ENCODE measurements at places on chromosomes 4 and X.

DNA sequence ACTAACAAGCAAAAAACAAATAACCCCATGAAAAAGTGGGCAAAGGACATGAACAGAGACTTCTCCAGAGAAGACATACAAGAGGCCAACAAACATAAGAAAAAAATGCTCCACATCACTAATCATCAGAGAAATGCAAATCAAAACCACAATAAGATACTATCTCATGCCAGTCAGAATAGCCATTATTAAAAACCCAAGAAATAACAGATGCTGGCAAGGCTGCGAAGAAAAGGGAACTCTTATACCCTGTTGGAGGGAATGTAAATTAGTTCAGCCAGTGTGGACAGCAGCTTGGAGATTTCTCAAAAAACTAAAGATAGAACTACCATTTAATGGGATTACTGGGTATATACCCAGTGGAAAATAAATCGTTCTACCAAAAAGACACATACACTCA, 79.6 kb downstream of the MAPK10 start:
- no peak for DNase-seq

DNA sequence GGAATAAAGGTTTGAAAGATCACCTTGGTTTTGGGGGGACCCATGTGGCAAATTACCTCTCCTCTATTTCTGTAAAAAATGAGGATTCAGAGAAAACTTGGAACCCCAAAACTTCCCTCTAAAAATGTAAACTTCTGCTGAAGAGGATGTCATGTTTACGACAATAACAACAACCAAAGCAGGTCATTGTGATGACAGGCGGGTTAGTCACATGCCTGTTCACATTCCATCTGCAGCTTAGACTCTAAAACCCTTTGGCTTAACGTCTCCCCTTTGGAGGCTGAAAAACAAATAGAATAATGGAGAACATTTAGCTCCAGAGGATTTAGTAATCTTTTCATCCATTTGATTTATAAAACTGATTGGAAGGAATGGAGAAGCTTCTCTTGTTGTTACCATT, 75.0 kb upstream of the FAM9C start:
- DNase-seq: no peak

GRCh38 chr4:23061431-23061830, 368.7 kb downstream of the GBA3 start:
- DNase-seq: no peak

- no peak for DNase-seq
Measured at GRCh38 chr4:80803337-80803736, 227.2 kb upstream of the BMP3 start.

DNA sequence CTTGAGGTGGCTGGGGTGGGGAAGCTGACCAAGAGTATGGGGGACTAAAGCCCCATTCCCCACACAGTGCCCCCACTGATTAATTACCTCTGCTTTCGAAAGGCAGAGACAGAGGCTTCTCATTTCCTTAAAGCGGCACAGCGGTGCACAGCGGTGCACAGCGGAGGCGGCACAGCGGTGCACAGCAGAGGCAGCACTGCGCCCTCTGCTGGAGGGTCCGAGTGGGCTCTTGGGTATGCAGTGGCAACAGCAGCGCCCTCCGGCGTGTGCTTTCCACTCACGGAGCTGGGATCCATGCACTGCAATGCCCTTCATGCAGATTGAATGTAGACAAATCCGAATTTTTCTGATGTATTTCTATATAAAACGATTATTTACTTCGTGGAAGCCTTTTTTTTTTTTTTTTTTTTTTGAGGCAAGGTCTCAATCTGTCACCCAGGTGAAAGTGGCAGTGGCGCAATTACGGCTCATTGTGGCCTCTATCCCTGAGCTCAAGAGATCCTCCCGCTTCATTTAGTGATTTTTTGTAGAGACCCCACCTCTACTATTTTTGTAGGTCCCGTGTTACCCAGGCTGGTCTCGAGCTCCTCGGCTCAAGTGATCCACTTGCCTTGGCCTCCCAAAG, 19.7 kb upstream of the PRPS2 start:
- peak; percentile 63 for DNase-seq

GRCh38 chr4:33959519-33959918, 2284.8 kb downstream of the ARAP2 start:
- DNase-seq: no peak

DNA sequence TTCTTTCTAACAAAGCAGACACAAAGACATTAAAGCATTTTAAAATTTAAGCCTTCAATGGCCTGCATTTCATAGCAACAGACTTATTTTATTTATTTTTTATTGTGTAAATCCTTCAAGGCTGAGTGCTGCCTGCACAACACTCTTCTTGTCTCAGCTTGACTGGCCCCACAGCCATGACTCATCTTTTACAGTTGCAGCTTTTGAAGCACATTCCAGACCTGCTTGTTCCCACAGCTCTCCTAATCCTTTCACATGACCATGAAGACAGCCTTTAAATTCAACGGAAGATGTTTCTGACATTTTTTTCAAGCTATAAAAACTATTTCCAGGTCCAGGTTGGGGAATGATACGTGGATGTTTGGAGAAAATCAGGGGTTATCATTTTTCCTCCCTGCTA, 276.9 kb upstream of the TACR3 start:
- no peak for DNase-seq

GRCh38 chr4:23368081-23368697, 521.7 kb downstream of the PPARGC1A start:
- DNase-seq: no peak

GRCh38 chrX:96474741-96475125, 209.9 kb upstream of the DIAPH2 start:
- no peak for DNase-seq

GRCh38 chr4:31187979-31188378, 467.8 kb downstream of the PCDH7 start:
- no peak for DNase-seq

DNA sequence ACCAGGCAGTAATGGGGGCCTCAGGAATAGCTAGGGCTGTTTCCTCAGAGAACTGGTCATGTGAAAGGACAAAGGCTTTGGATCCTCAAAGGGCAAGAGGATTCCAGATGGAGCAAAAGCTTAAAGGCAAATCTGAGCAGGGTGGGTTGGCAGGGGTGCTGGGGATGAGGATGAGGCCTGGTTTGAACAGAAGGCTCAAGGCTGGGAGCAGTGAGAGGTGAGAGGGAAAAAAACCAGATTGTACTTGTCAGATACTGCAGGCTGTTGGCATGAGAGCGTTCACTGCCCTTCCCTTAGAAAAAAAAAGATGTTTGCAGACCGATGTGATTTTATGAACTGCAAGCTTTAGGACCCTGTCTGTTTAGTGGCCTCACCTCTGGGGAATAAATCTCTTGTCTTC, 75.3 kb upstream of the PLAC1 start:
- no peak for DNase-seq

DNA sequence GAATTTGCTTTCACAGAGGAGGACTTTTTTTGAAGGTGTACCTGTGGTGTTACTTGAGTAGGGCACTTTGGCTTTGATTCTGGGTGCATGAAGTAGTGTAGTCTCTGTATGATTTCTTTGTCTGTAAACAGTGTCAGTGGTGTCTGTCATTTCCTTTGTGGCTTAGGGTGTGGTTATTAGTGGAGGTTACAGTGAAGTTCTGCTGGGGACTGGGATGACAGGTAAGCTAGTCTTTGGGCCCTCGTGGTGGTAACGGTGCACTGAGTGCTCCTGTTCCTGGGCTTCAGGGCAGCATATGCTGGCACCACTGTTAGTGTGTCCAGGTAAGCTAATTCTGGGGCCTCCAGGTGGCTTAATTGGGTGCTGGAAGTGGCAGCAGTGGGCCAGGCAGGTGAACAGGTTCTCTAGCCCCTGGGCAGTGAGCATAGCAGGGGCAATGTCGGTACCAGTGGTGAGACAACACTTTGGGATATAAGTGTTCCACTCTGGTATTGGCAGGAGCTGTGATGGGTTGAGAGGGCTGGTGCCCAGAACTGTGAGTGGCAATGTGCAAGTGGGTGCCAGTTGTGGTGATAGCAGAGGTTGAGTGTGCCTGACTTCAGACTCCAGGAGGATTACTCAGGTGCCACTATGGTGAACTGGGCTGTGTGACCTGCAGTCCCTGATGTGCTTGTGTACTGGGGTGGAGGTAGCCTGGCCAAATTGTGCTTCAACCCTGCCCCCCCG, 26.0 kb upstream of the VSIG1 start:
- DNase-seq: no peak

DNA sequence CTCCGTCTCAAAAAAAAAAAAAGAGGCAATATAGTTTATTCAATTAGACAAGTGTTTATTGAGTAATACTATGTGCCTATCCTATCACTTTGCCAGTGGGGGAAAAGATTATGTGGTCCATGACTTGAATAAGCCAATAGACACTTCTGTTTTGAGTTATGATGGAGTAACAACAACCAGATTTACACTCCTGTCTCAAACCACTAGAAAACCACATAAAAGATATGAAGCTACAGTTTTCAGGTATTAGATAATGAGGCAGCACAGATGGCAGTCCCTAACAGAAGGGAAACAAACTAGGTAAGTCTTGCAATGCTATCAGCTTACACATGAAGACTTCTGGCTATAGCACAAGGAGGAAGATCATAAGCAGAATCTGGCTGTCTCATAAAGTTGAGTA, 22.5 kb downstream of the NFXL1 start:
- DNase-seq: no peak

DNA sequence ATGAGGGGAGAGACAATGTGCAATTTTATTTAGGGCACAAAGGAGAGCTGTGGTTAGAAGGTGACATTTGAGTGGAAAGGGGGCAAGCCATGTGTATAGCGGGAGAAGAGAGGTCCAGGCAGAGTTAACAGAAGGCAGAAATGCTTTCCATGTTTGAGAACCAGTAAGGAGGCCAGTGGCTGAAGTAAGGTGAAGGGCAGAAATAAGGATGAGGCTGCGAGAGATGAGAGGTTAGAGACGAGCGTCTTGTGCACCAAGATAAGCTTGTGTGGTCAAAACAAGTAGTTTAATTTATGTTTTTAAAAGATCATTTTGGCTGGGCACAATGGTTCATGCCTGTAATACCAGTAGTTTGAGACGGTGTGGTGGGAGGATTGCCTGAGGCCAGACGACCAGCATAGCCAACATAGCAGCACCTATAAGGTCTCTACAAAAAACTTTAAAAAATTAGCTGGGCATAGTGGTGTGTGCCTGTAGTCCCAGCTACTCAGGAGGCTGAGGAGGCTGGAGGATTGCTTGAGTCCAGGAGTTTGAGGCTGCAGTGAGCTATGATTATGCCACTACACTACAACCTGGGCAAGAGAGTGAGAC, 8.5 kb downstream of the HTT start:
- DNase-seq: no peak

DNA sequence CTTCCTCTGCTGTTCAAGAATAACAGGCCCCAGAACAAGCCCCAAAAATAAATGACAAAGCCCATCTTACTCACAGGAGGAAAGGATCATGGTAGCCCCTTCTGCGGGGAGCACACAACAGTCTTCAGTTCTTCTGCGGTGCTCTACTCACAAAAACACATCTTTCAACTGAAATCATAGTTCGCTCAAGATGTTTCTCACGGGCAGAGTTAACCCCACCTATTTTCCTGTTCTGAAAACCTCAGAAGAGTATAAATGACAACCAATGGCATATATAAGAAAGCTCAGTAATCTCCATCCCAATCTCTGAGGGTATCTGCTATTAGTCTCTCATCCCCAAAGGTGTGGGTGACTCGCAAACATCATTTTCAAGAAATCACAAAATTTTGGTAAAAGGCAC, at the start of gene TXK:
Gene TXK (minus strand): TSS at position 170 of the 400 bp plus-strand sequence. CDS start 80 bp downstream, at position 90.
- DNase-seq: no peak

- DNase-seq: no peak
Measured at GRCh38 chrX:41382714-41383645, 49.0 kb downstream of the DDX3X start.

DNA sequence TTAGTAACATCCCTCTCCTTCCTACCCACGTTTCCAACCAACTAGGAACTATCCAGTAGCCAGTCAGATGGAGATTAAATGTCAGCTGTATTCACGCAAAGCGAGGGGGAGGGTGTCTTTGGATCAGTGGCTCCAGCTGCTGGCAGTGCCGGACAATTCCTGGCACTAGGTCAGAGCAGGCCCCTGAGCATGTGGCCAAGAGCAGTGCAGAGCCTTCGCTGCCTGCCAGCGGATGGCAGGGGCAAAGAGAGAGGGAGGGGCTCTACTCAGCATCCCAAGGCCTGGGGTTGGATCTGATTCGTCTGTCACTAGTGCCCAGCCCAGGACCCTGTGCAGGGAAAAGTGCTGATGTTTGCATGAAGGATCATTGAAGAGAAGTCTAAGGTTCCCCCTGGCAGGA, 28.7 kb upstream of the JAKMIP1 start:
- no peak for DNase-seq

GRCh38 chrX:153537526-153538295, 20.3 kb downstream of the ATP2B3 start:
- no peak for DNase-seq

DNA sequence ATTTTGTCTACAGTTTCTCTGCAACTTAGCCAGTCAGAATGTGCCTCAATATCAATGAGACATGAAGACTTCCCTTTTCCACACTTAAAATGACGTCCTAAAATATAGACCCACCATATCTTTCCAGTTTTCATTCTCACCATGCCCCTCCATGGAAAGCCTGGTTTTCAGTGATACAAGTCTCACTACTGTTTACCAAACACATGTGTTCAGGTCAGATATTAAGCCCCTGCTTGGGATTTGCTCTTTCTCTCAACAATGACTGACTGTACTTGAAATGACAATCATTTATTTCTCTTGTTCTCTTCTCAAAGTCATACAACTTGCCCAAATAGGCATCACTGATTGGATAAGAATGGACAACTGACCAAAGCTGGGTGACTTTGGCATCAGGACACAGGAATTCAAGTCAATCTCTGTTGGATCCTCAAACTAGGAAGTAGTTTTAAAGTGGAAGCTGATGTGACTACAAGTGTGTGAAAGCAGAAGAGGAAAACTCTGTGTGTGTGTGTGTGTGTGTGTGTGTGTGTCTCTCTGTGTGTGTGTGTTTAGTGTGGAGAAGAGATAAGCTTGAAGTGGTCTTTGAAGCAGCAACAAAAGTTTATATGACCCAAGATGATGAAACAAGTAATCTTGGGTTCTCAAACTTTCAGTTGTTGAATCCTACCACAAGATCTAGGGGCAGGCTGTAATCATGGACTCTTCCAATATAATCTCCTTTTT, 217.4 kb upstream of the FGF13 start:
- DNase-seq: no peak

DNA sequence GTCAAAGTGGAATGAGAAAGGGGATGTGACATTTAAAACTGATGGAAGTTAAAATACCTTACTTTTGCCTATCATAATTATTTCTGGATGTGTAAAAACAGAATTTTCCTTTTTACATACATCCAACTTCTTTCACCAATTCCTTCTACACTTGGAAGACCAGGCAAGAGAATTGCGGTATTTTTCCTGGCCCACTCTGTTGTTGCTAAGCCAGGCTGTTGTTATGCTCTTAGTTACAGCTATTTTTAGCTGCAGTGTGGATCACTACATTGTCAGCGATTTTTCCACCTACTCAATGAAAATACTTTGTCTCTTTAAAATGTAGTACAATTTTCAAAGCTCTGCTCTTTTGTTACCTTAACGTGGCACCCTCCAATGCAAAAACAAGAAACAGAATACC, 43.4 kb downstream of the NKX6-1 start:
- DNase-seq: no peak

Data from GDM1 (cell line).